ENCODE measurements at places on chromosomes 11 and 22.

DNA sequence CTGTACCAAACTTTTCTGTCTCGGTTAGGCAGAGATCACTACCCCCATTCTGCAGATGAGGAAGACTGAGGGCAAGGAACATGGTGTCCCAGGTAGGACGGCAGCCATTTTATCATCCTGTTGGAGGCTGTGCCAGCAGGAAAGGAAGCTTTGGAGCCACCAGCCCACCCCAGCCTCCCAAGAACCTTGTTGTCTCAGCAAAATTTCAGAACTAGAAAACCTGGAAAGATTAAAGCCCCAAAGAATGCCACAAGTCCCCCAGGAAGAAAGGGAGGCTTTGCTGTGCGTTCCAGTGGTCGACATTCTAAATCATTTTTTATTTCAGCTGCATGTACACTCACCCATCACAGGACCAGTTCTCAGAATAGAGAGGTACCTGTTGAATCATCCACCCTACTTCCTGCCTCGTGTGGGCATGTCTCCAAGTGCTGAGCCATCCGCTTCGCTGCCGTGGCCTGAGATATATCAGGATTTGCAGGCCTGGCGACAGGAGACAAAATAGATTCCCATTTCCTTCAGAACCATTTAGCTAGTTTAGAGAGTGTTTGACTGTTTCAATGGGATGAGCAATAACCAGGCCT lies 13.0 kb upstream of the EIF3D start:
- no peak for DNase-seq
- H3K4me3 ChIP-seq, result no peak overlapping the region
- peaks cover 12% of the 10 kb centered on the region for H3K27me3 ChIP-seq
- H3K27ac ChIP-seq, result no peak overlapping the region
- H3K36me3 ChIP-seq, result no peaks in the 10 kb centered on the region

GRCh38 chr22:34812631-34813030 lies 253.3 kb upstream of the ISX start:
- no peak for DNase-seq
- H3K36me3 ChIP-seq, result peaks cover 1% of the 10 kb centered on the region
- H3K27ac ChIP-seq, result no peak overlapping the region
- no peaks in the 10 kb centered on the region for H3K4me1 ChIP-seq
- no peak overlapping the region for H3K4me3 ChIP-seq
- H3K27me3 ChIP-seq, result no peaks in the 10 kb centered on the region

DNA sequence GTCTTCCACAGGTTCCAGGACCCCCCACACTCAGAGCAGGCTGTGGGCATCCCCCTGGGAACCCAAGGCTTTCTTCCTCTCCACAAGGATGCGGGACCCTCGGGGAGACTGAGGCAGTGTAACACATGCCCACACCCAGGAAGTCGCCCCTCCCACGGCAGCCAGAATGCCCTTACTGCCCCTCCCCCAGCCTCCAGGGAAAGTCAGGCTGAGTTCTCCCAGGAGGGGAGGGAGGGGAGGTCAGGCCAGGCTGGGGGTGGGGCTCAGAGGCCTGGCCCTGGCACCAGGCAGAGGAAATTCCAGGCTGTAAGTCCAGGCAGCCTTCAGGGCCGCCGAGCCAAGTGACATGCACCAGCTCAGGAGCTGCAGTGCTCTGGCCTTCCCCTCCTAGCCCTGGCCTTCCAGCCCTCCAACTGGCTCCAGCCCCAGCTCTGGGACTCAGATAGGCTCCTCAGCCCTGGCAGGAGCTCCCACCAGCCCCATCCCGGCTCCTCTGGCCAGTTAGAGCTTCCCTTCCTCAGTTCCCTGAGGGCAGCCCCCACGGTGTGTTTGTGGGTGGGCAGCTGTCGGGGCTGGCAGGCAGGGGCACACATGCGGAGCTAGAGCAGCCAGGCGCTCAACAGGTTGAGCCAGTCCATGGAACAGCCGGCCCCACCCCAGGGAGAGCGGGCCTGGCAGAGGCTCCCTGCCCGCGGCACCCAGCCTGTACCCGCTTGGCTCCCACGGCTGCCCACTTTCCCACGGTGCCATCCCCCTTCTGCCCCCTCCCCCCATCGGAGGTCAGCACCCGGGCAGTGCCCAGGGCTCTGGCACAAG lies 3.6 kb downstream of the BCL9L start:
- H3K27ac ChIP-seq, result peak overlapping the region; percentile 98
- DNase-seq, result no peak
- H3K4me1 ChIP-seq, result peaks cover 59% of the 10 kb centered on the region
- peaks cover 11% of the 10 kb centered on the region for H3K36me3 ChIP-seq

- H3K4me1 ChIP-seq, result peaks cover 6% of the 10 kb centered on the region
- no peak overlapping the region for H3K4me3 ChIP-seq
- no peak overlapping the region for H3K27ac ChIP-seq
These were observed 37.2 kb upstream of the NAV2 start for GRCh38 chr11:19675397-19675796.

DNA sequence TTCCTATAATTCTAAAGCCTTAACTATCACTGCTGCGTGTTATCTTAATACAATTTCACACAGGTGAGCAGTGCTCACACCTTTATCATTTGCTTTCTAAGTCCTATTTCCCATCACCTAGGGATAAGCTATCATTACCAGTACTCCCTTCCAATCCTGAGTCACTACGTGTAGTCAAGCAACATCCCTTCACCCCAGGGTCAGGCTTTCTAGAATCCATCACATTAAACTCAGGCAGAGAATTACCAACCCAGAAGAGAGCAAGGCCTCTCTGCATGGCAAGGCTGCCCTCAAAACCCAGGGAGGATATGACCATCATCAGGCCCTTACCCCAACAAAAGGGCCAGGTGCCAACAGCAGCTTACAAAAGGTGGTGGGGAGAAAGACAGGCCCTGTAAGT lies 9.8 kb downstream of the PACSIN2 start:
- no peak overlapping the region for H3K27ac ChIP-seq
- no peak overlapping the region for H3K4me3 ChIP-seq
- peaks cover 63% of the 10 kb centered on the region for H3K4me1 ChIP-seq
- no peaks in the 10 kb centered on the region for H3K36me3 ChIP-seq

GRCh38 chr22:29386708-29387107 lies 1.7 kb downstream of the AP1B1 start:
- peaks cover 45% of the 10 kb centered on the region for H3K4me1 ChIP-seq
- H3K27me3 ChIP-seq, result no peaks in the 10 kb centered on the region
- no peak for DNase-seq
- H3K27ac ChIP-seq, result peak overlapping the region; percentile 90
- H3K36me3 ChIP-seq, result no peaks in the 10 kb centered on the region

DNA sequence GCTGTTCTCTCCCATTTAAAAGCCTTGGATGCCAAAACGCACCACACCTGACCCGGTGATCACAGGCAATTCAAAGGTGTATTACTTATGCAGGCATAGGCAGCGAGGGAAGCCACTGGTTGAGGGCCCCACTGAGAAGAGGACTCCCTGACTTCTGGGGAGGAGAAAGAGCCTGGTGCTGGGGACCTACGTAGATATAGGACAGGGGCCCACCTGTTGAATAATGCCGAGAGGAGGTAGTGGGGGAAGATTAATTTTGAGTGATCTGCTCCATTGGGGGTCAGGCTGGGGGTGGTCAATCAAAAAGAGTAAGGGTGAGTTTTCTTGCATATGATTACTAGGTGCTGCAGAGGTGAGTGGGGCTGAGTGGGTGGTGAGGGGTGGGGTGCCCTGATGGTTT lies 7.8 kb downstream of the LMO2 start:
- no peak overlapping the region for H3K4me3 ChIP-seq
- DNase-seq, result no peak
- no peak overlapping the region for H3K27ac ChIP-seq
- peaks cover 3% of the 10 kb centered on the region for H3K36me3 ChIP-seq

- no peak overlapping the region for H3K27ac ChIP-seq
- H3K36me3 ChIP-seq, result peaks cover 3% of the 10 kb centered on the region
- peaks cover 41% of the 10 kb centered on the region for H3K4me1 ChIP-seq
- H3K4me3 ChIP-seq, result no peak overlapping the region
- no peak for DNase-seq
These were observed 4.3 kb upstream of the FLI1 start for GRCh38 chr11:128689591-128689947.

GRCh38 chr22:37848587-37849088 lies 581 bp upstream of the EIF3L start:
- peaks cover 27% of the 10 kb centered on the region for H3K4me1 ChIP-seq
- DNase-seq, result no peak
- H3K36me3 ChIP-seq, result peaks cover 5% of the 10 kb centered on the region
- H3K27ac ChIP-seq, result peak overlapping the region; percentile 99
- H3K27me3 ChIP-seq, result no peaks in the 10 kb centered on the region
- H3K4me3 ChIP-seq, result peak overlapping the region; percentile 97

DNA sequence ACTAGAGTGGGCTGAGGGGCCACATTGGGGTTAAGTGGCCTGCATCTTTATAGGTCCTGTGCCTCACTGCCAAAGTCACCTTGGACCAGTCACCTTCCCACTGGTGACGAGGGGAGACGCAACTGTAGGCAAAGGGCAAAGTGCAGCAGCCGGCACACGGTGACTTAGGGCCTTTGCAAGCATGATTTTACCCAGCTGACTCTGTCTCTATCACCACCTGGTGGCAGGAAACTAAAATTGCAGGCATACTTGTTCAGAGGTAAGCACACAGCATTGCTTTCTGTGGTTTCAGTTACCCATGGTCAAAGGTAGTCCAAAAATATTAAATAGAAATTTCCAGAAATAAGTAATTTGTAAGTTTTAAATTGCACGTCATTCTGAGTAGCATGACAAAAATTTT lies 1164.4 kb downstream of the BRD1 start:
- no peaks in the 10 kb centered on the region for H3K27me3 ChIP-seq
- no peak overlapping the region for H3K4me3 ChIP-seq
- no peaks in the 10 kb centered on the region for H3K4me1 ChIP-seq
- no peak for DNase-seq
- H3K27ac ChIP-seq, result no peak overlapping the region
- H3K36me3 ChIP-seq, result no peaks in the 10 kb centered on the region

GRCh38 chr11:88508759-88509581 lies 171.4 kb upstream of the CTSC start:
- no peak for DNase-seq
- peaks cover 13% of the 10 kb centered on the region for H3K4me1 ChIP-seq
- peak overlapping the region; percentile 87 for H3K4me3 ChIP-seq
- peaks cover 15% of the 10 kb centered on the region for H3K36me3 ChIP-seq
- no peak overlapping the region for H3K27ac ChIP-seq

- H3K36me3 ChIP-seq, result no peaks in the 10 kb centered on the region
- H3K4me1 ChIP-seq, result no peaks in the 10 kb centered on the region
- H3K4me3 ChIP-seq, result no peak overlapping the region
- no peak overlapping the region for H3K27ac ChIP-seq
These were observed 590.4 kb downstream of the BRD1 start for GRCh38 chr22:49237279-49237678.

DNA sequence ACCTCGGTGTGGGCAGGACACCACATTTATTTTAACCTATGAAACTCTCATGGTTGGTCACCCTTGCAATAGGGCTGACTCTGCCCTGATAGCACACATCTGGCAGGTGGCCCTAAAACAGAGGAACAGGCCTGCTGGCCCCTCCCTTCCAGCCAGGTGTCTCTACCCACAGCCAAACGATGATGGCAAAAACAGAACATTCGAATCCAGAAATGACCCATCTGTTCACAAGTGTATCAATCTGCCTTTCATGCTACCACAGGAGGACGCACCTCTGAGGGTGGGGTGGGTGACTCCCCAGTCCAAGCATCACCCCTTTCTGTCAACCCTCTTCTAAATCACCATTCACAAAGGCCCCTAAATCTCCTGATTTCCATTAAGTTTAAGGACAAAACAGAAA lies 118.1 kb downstream of the ETS1 start:
- H3K36me3 ChIP-seq, result peaks cover 32% of the 10 kb centered on the region
- H3K4me1 ChIP-seq, result peaks cover 86% of the 10 kb centered on the region
- H3K27me3 ChIP-seq, result no peaks in the 10 kb centered on the region

- H3K27me3 ChIP-seq, result peaks cover 10% of the 10 kb centered on the region
- H3K4me3 ChIP-seq, result no peak overlapping the region
- H3K27ac ChIP-seq, result no peak overlapping the region
- H3K36me3 ChIP-seq, result no peaks in the 10 kb centered on the region
These were observed 122.9 kb upstream of the CADM1 start for GRCh38 chr11:115627071-115627470.

DNA sequence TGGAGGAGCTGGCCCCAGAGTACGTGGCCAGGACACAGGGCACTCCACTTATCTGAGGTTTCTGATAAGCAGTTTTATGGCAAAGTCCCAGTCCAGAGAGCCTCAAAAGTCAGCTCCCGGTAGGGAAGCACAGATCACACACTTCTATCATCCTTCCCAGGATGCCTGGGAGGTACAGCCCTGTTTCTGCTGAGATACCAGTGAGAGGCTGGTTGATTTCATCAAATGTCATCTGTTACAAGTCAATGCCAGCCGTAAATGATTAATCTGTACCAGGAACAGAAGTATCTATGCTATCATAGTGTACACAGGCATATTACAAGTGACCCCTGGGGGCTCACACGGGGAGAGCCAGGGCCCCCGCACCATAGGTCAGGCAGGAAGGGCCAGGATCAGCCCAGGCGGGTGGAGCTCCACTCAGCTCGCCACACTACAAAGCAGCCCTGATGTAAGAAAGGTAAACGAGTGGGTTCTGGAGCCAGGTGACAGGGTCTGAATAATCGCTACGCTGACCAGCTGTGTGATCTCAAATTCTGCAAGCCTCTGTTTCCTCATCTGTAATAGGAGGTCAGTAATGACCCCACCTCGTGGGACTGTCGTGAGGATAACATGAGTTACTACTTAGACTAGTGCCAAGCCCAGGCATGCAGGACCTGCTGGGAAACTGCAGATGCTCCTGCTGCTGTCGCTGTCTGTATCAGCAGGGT lies 17.6 kb downstream of the PLA2G6 start:
- peaks cover 14% of the 10 kb centered on the region for H3K36me3 ChIP-seq
- H3K27ac ChIP-seq, result peak overlapping the region; percentile 11
- H3K4me1 ChIP-seq, result peaks cover 17% of the 10 kb centered on the region

DNA sequence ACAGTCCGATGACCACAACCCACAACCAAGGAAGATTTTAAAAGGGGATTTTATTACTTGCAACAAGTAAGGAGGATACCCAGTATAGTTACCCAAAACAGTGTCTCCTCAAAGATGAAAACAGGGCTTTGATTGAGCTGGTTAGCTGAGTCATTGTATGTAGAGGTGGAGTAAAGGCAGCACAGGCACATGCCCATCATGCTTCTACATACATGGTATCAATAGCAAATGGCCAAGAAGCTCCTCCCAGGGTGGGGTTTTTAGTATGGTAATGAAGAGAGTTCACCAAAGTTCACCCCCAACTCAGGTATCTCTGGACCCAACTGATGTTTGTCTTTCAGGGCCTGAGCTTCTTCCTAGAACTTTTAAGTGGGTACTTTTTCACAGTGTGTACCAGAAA lies 157.1 kb upstream of the CEP126 start:
- no peaks in the 10 kb centered on the region for H3K36me3 ChIP-seq
- no peaks in the 10 kb centered on the region for H3K4me1 ChIP-seq
- no peaks in the 10 kb centered on the region for H3K27me3 ChIP-seq
- no peak overlapping the region for H3K27ac ChIP-seq
- no peak for DNase-seq
- no peak overlapping the region for H3K4me3 ChIP-seq

DNA sequence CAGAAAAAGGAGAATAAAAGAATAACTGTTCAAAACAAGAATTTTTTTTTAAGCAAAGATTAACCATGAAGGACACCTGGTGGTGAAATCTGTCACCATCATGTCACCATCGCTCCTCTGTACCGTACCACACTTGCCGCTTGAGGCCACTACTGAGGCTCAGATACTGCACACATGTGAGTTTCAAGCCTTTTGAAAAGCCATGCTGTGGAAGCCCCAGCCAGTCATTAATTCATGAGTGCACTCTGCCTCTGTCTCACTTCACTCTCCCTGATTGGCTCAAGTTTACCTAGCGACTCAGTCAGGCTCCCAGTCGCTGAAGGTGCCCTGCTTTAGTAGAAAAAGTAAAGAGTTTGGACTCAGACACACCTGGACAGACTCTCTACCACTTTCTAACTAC lies 6.6 kb upstream of the MS4A12 start:
- no peak overlapping the region for H3K4me3 ChIP-seq
- DNase-seq, result no peak
- peaks cover 2% of the 10 kb centered on the region for H3K36me3 ChIP-seq
- peaks cover 10% of the 10 kb centered on the region for H3K27me3 ChIP-seq
